GM03348 (cell line): ENCODE measurements at places on chromosomes 5 and 9.

GRCh38 chr5:79109527-79110492 lies 1.8 kb upstream of the BHMT start:
- no peak for DNase-seq

- no peak for DNase-seq
Measured at GRCh38 chr5:31273161-31273560, 79.7 kb downstream of the CDH6 start.

DNA sequence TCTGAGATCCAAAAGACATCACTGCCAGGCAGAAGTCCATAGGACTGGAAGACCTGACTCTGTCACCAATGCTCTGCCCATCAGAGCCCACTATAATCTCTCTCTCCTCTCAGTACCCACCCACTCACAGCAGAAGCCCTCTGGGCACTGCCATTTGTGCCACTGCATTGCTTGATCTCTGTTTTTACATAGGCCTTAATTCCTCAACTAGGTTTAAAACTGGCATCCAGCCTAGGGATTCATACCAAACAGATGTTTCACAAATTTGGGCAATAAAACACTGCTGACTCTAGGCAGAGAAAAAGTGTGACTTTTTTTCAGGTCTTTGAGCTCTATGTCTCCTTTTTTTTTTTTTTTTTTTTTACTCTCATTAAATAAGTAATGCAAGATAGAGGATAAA lies 91.1 kb upstream of the RANBP3L start:
- DNase-seq, result peak; percentile 74

GRCh38 chr5:154598021-154598420 lies 120.0 kb upstream of the HAND1 start:
- DNase-seq, result no peak

DNA sequence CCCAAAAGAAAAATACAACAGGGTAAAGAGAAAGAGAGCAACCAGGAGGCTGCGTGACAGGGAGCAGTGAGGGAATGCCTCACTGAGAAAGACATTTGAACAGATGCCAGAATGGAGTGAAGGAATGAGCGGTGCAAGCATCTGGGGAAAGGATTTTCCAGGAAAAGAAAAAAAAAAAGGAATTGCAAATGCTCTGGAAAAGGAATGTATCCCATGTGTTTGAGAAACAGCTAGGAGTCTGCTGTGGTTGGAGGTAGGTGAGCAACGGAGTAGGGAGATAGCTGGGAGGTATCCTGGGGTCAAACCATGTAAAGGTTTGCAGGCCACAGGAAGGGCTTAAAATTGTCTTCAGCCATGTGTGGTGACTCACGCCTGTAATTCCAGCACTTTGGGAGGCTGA lies 23.6 kb upstream of the CEMIP2 start:
- no peak for DNase-seq

DNA sequence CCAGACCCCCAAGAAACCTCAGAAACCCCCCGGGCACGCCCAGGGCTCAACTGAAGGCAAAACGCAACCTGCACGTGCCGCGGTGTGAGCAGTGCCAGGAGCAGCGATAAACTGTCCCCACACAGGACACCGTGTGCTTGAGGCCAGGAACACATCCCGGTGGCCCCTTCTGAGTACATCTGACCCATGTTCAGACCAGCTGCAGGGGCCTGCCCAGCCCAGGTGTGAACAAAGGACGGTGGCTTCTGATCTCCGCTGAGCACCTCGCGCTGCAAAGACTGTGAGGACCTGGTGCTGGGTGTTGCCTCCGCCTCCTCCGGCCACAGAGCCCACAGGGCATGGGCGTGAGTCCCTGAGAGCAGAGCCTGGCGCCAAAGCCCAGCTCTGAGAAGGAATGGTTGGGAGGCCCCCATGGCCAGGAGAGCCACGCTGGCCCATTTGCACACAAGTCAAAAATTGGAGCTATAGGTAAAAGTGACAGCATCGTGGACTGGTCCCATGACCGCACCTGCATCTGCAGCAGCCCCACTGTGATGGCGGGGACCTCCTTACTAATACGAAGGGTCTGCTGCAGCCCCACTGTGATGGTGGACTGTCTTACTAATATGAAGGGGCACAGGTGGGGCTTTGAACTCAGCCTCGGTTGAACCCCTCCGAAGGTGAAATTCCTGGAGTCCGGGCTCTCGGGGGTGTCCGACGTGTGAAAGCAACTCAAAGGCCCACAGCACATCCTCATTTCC lies 31.5 kb downstream of the NDUFS6 start:
- DNase-seq, result no peak

- no peak for DNase-seq
Measured at GRCh38 chr5:80961376-80962281, 1.5 kb downstream of the RASGRF2 start.

DNA sequence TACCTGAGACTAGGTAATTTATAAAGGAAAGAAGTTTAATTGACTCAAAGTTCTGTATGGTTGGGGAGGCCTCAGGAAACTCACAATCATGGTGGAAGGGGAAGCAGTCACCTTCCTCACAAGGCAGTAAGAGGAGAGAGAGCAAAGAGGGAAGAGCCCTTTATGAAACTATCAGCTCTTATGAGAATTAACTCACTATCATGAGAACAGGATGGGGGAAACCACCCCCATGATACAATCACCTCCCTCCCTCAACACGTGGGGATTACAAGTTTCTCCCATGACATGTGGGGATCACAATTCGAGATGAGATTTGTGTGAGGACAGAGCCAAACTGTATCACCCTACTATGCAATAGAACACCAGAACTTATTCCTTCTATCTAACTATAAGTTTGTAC lies 27.9 kb downstream of the CD274 start:
- no peak for DNase-seq

DNA sequence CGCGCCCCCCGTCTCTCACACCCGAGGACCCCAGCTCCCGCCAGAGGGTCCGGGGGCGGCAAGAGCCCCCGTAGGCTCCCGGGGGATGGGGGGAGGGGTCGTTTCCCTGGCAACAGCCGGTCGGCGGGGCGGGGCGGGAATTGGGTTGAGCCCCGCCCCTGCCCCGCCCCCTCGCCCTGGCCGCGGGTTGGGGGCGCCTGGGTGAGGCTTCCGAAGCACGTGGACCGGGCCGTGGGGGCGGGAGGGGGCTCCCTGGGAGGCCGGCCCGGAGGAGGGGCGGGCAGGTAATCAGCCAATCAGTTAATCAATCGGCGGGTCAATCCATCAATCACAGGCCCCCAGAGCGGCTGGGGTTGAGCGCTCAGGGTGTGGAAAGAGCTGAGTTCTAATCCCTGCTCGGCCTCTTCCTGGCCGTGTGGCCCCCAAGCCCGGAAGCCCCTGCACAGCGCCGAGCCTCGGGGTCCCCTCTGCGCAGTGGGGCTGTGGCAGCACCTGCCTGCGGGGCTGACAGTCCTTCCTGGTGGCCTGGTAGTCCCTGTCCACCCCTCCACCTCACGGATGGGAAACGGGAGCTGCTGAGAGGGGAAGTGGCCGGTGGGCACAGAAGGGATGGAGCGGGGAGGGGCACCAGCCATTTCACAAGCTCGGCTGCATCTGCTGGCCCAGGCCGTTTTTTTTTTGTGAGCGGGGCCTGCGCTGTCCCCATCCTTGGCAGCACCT lies 174.2 kb upstream of the IER5L start:
- peak; percentile 72 for DNase-seq

DNA sequence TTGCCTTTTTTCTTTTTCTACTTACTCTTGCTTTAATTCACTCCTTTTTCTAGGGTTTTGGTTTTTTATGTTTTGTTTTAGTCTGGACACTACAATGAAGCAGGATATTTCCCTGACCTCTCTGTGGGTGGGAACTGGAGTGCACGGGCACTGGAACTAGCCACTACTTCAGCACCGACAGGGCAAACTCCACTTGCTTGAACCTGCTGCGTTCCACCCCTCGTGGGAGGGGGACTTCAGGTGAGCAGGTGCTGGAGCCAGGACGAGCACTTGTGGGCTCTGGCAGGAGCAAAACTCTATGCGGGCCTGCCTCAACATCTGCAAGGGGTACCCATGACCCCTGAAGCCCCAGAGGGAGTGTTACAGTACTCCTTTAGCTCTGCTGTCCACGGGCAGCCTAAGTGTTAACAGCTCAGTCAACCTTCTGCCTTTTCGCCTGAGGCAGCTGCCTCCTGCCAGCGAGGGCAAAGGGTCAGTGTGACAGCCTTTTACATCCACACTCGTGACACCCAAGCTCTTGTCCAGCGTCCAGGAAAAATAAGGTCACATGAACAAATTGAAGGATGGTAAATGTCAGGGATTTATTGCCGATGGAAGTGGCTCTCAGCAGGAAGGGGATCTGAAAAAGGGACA lies 144.1 kb upstream of the NFIL3 start:
- DNase-seq, result no peak
